ENCODE measurements at places on chromosomes 7 and 10.
A peak's percentile ranks its signal among the peaks of the same experiment; 100 is the strongest.

DNA sequence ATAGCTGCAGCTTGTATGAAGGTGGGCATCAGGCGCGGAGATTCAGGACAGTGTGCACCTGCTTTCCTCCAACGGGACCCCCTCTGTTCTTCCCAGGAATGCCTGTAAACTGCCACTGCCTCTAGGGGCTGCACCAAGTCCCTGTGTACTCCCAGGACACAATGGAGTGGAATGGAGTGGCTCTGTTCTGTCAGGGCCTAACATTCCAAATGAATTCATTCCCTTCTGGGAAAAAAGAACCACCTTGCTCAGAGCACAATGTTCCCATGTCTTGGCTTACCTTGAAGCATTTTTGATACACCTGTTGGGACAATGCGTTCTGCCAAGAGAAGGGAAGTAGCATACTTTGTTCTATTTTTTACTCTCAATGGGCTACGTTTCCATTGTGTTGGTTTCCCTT, 339.4 kb downstream of the FRMD4A start:
- no peak for DNase-seq

GRCh38 chr7:123070702-123071286, 75.3 kb upstream of the TAS2R16 start:
- peak; percentile 73 for DNase-seq

DNA sequence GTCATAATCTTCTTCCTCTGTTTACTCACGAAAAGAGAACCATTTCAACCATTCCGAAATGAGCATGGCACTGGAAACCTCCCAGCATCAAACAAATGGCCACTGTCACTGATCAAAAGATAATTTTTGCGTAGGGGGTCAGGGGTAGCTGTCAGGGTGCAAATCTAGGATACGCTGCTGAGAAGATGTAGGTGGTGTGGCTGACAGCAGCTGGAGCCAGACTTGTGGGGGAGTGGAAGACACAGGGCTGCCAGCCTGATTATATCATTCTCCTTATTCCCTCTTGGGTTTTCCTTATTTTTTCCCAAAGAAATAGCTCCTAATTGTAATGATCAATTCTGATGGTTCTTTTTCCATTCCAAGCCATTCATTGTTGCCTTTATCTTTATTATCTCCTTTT, 266.1 kb downstream of the SORCS1 start:
- no peak for DNase-seq

- no peak for DNase-seq
These were observed 23.1 kb upstream of the ZC3HAV1L start for GRCh38 chr7:139058943-139059342.

DNA sequence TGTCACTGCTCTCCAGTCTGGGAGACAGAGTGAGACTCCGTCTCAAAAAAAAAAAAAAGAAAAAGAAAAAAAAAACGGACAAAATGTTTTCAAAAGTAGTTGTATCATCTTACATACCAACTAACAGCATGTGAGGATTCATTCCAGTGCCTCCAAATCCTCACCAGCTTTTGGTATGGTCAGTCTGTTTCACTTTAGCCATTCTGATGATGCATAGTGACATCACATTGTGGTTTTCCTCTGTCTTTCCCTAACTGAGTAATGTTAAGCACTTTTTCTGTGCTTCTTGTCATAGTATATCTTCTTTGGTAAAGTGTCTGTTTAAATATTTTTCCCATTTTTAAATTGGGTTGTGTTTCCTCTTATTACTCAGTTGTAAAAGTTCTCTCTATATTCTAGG, 251.4 kb upstream of the CTBP2 start:
- no peak for DNase-seq

- DNase-seq, result no peak
These were observed 724.2 kb downstream of the SORCS1 start for GRCh38 chr10:106440355-106440754.

DNA sequence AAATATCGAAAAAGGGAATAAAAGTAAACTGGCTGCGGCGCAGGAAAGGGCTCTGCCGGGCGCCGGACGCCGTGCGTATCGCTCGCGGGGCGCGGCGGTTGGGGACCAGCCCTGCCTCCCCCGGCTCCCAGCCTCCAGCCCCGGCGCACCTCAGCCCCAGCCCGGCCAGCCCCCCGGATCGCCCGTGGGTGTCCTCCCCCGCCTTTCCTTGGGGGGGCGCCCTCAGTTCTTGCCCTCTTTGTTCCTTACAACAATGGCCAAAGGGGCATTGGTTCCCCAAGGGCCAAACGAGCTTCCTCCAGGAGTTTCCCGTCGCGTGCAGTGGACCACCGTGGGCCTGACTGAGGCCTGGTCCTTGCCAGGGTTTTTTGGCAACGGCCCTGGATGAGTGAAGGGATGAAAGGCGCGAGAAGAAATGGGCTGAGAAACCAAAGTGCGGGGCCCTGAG, 1.2 kb downstream of the MACROH2A2 start:
- DNase-seq, result no peak

DNA sequence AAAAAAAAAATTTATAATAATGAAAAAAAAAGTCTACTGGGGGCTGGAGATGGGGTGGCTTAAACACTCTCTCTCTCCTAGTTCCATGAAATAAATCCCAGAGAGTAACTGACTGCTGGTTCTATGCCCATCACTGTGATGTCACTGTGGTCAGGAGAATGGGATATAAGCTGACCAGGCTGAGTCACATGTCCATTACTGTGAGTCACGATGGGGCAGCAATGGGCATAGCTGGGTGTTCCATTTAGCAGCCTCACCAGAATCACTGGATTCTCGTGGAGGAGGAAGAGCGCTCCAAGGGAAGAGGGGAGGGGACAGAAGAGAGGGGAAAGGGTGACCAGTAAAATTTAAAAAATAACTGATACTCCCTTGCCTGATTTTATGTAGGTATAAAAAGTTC, 37.1 kb downstream of the MASTL start:
- no peak for DNase-seq

DNA sequence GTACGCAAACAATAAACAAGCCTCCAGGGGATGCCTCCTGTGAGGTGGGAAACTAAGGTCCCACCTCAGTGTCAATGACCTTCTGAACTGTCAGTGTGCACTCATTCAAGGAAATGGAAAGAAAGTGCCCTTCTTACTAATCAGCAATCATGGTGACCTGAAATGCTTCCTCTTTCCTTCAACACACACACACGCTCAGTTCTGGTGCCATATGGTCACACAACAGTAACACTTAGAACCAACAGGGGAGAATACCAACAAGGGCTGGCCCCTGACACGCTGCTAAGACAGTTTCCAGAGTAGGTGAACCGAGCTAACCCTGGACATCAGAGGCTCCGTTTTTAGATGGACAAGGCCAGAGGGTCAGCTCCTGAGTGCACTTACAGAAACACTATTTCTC, 42.1 kb upstream of the EFCAB10 start:
- no peak for DNase-seq

DNA sequence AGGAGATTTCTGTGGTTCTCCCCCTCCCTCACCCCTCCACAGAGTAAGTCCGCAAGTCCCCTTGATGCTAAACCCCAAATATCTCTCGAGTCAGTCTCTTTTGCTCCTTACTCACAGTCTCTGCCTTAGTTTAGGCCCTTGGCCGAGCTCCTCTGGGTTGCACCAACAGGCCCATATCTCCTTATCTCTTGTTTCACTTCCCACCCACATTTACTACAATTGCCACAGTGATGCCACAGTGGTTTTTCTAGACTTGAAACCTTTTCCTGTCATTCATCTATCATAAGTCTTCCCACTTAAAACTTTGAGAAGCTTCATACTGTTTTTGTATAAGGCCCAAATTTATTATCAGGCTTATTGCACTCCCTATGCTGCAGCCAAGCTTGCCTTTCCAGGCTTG, 23.4 kb upstream of the NME8 start:
- no peak for DNase-seq

- no peak for DNase-seq
These were observed 6.3 kb downstream of the KLF6 start for GRCh38 chr10:3778692-3779157.

GRCh38 chr10:51687296-51687695, 12.1 kb downstream of the CSTF2T start:
- no peak for DNase-seq

- no peak for DNase-seq
These were observed 101.5 kb upstream of the PRSS1 start for GRCh38 chr7:142647749-142648148.

DNA sequence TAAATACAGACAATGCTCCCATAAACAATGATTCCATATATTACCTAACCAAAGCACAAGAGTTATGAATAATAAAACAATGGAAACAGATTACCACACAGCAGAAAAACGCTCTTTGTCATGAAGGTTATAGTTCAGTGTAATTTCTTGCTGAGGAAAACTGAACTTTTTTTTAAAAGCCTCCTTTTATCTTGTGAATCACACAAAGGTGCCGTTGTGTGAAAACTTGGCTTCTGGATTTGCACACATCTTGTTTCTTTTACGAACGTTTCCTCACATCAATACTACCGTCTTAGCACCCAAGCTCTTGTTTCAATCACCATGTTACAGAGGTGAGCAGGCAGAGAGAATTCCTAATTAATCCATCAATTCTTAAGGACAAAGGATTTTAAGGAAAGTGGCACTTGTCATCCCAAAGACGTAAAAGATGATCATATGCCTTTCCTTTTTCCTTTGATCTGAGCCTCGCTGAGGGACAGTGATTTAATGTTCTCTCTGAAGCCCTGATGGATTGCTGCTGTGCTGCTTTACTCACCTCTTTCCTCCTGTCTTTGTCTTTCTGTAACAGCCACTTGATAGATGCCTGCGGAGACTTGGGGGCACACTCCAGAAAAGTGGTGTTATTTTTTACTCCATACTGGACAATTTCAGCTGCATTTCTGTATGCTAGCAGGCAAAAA, 110.1 kb downstream of the CD36 start:
- DNase-seq, result no peak

DNA sequence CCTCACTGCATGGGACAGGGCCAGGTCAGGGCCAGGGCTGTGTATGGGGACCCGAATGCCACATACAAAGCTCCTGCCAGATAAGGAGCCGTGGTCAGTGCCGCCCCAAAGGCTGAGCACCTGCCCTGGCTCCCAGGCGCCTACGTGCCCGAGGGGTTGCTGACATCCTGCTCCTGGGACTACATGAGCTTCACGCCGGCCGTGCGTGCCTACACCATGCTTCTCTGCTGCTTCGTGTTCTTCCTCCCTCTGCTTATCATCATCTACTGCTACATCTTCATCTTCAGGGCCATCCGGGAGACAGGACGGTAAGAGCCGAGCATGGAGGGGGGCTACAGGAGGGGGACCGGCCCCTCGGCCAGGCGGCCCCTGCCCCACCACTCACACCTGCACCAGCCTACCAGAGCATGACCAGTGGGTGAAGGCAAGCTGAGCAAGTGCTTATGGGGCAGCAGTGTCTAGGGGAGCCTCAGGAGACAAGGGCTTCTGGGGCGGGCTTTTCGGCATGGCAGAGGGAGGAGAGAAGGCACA, 4.9 kb downstream of the OPN4 start:
- DNase-seq, result no peak

- DNase-seq, result no peak
These were observed 44.4 kb downstream of the CCDC3 start for GRCh38 chr10:12957081-12957480.

Data from MM.1S (cell line).